ENCODE measurements at places on chromosomes 7 and 10.

DNA sequence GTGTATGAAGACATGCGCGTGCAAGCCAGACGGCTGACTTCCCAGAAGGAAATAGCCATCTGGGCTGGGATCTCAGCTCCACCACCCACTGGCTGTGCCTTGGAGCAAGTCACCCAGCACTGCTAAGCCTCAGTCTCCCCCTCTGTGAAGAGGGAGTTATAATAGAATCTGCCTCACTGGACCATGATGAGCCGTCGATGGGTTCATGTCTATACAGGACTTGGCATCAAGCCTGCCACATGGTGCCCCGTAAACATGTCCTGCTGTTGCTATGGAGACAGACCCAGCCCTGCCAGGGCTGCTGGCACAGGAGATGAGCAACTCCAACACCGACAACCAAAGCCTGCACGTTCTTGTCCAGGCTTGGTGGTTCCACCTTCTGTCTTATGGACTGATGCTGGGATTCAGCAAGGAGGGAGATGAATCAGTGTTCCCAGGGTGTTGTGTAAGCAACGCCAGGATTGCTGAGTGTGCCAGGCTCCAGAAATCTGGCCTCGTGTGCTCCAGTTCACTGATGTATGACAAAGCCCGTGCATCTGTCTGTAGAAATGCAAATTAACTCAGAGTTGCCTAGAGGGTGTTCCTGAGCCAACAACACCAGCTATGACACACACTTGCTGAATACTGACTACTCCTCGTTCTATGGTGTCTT, 5.6 kb downstream of the GPR15LG start:
- no peak for DNase-seq

GRCh38 chr10:8504499-8504898, 450.0 kb downstream of the GATA3 start:
- DNase-seq: no peak

- no peak for DNase-seq
Observed at GRCh38 chr10:11576092-11576809, 35.2 kb downstream of the USP6NL start.

DNA sequence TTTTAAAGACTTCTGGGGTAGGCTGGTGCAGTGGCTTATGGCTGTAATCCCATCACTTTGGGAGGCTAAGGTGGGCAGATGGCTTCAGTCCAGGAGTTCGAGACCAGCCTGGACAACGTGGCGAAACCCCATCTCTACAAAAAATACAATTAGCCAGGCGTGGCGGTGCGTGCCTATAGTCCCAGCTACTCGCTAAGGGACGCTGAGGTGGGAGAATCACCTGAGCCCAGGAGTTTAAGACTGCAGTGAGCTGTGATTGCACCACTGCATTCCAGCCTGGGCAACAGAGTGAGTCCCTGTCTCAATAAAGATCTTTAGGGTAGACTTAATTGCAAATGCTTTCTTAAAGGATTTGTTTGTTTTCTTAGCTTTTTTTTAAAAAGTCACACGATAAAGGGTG, 29.3 kb downstream of the PTPN12 start:
- no peak for DNase-seq

- DNase-seq: no peak
Observed at GRCh38 chr10:52316001-52316400, 1.9 kb downstream of the DKK1 start.

DNA sequence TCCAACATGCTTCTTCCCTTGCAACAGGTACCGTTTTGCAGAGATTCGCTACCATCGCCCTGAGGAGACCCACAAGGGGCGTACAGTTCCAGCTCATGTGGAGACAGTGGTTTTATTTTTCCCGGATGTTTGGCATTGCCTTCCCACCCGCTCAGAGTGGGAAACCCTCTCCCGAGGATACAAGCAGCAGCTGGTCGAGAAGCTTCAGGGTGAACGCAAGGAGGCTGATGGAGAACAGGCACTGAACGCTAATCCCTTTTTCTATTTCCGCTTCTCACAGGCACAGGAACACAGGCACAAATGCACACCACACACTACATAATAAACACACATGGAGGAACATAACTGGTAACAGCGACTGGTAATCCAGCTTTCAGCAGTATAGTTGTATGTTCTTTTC, 35.2 kb downstream of the CCAR1 start:
- DNase-seq: no peak

DNA sequence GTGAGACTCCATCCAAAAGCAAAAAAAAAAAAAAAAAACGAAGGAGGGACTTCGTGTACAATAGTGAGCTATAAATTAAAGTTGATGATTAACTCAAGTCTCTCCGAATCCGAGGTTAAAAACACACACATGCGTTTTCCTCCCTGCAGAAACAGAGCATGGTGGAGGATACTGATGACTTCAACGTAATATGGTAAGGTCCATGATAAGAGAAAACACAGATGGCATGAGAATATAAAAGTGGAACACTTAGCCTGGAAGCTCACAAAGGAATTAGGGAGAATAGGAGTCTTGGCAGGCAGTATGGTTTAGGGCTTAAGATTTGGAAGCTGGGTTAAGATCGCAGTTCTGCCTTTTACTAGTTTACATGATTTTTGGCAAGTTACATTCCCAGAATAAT, 20.1 kb upstream of the GSTK1 start:
- no peak for DNase-seq

- DNase-seq: peak; percentile 44
Observed at GRCh38 chr7:121107923-121108498, 119.5 kb downstream of the CPED1 start.

DNA sequence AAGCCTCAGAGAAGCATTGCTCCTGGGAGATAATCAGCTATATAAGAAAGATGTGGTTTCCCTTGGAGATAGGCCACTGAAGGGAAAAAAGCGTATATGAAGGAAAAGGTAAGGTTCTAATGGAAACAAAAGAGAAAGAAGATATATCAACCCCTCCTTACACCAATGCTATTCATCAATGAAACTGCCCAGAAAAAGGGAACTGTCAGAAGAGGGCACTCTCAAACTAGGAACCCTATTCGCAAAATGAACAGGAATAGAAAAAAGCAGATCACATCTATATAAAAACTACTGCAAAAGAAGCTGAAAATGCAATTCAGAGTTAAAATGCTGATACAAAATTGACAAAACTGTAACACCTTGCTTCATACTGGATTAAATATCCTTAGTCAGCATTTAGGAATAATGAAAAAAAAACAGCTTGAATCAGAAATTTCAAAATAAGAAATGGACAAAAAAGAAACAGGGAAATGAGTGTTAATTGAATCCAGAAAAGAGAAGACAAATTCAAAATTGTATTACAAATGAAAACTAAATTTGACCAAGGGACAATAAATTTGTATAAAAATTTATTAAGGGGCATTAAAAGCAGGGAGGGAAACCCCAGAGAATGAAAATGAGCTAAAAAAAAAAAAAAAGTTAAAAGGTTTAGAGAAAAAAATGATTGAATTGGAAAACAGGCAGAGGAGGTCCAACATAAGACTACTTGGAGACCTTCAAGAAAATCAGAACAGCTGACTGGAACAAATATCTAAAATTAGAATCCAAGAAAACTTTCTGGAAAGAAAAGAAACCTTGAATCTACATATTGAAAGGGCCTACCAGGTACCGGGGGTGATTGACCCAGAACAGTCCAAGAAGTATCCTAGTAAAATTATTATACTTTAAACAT, 17.9 kb downstream of the NHLRC2 start:
- DNase-seq: no peak

DNA sequence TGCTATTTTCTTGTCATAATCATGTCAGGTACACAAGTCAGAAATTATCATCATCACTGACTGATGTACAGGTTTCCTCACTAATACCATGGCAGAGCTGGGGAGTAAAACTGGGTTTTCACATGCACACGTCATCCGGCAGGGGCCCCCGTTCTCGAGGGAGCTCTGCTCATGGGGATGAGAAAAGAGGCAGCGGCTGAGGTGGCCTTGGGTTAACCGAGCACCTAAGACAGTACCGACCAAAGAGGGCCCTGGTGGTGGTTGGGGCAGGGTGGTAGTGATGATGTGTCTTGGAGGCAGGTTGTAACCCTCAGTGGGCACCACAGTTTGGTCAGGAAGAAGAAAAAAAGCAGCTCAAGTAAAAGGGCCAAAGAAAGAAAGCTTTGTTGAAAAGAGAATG, 12.1 kb upstream of the TRPV6 start:
- no peak for DNase-seq

GRCh38 chr7:45451342-45452035, 122.7 kb upstream of the ADCY1 start:
- no peak for DNase-seq

- DNase-seq: no peak
Observed at GRCh38 chr10:100223879-100224278, 5.5 kb downstream of the CHUK start.

- no peak for DNase-seq
Observed at GRCh38 chr7:78751253-78751652, 702.2 kb downstream of the MAGI2 start.

DNA sequence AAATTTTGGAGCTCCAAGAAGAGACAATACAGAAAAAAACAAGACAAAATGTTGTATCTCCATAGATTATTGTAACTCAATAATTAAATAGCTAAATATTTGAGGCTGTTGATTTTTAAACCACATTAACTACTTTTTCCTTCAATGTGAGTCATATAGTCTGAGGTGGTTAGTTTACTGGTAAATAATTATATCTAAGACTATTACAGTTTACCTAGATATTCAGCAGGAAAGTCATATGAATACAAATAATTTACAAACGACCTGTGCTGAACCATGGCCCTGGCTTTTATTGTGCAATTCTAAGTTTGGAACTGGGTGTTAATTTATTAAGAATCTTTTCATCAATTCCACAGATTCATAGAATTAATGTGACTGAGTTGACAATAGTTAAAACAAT, 22.2 kb downstream of the CREB5 start:
- DNase-seq: no peak

- no peak for DNase-seq
Observed at GRCh38 chr7:21777921-21778320, 167.8 kb downstream of the CDCA7L start.

DNA sequence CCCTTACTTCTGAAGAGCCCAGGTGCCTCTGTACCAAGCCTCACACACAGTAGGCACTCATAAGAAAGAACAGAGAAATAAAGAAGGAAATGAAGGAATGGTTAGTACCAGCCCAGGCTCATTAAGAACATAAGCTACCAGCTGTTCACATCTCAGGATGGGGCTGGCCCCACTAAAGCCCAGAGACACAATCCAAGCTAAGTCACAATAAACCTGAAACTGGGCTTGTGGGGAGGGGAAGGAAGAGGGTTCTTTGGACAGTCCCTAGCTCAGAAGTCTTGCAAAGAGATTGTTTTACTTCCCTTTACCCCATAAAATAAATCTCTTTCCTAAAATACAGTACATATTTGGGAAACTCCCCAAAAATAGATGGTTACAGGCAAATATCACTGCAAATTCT, 24.3 kb downstream of the FBXW4 start:
- no peak for DNase-seq

DNA sequence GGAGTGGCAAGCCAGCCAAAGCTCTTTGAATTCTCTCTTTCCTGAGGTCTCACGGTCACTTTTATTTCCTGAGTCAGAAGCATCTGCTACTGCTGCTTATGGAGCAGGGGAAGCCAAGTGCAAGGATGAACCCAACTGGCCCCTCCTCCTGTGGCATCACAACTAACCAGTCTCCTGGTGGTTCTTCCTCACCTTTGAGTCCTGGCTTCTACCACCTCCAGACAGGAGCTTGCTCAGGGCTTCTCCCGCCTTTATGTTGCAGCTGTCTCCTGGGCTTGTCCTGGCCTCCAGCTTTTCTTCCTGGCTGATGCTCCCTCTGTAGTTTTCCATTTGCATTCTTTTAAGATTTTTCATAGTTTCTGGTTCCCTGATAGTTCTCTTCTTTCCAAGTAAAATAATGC, 349.7 kb upstream of the NRP1 start:
- DNase-seq: no peak

GRCh38 chr7:492714-493065, 27.0 kb downstream of the PDGFA start:
- no peak for DNase-seq

DNA sequence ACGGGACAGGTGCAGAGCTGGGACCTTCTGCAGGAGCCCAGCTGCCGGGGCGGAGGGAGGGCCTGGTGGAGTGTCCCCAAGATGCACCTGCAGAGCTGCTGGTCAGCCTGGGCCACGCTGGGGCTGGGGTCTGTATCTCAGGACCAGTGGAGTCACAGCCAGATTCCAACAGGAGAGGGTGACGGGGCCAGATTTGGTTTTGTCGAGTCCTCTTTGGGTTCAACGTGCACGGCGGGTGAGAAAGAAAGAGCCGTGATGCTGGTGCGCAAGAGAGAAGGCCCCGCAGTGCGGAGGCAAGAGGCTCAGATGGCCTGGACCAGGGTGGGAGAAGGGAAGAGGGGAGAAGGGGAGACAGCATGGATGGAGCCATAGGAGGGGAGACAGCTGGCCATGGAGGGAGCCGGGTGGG, 462.9 kb downstream of the PTPRN2 start:
- no peak for DNase-seq

GRCh38 chr7:149616898-149617297, 119.3 kb upstream of the ZNF746 start:
- no peak for DNase-seq

DNA sequence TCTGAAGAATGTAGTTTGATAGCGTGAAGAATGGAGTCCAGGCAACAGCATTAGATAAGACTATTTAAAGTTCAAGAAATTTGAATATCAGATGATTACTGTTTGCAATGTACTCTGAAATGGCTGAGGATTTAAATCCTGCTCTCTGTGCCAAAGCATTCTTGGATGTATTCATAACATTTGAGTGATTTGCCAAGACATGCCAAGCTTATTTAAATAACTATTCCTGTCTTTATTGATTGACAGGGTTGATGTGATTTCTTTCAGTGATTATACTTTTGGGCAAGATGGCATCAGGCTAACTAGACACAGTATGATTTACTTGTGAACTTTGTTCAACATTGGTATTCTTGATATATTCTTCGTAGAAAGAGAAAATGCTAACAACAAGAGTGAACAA, 168.7 kb downstream of the GNAI1 start:
- no peak for DNase-seq

DNA sequence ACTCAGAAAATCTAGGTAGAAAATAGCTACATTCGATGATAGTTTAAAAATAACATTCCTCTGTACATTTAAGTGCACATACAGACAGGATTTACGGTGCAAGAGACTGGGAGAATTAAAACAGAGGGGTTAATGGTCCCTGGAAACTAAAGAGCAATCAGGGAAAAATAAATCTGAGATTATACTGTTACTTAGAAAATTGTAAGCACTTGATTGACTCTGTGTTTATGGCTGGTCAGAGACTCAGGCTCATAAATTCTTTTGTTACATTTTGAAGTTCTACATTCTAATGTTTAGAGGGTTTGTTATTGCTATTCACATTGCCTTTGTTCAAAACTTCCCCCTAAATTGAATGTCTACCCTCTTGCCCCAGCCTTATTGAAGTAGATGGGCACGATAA, 54.4 kb downstream of the CDCA7L start:
- no peak for DNase-seq

- DNase-seq: no peak
Observed at GRCh38 chr10:118470470-118470869, 125.0 kb downstream of the PRLHR start.
